Anterior cingulate cortex (tissue), 58 donors: ENCODE measurements at places on chromosomes 6 and 20.
A peak's percentile ranks its signal among the peaks of the same experiment; 100 is the strongest.

GRCh38 chr6:40472353-40472752, 114.8 kb downstream of the LRFN2 start:
- no peak for DNase-seq

GRCh38 chr6:68654134-68654533, 19.1 kb downstream of the ADGRB3 start:
- no peak for DNase-seq

DNA sequence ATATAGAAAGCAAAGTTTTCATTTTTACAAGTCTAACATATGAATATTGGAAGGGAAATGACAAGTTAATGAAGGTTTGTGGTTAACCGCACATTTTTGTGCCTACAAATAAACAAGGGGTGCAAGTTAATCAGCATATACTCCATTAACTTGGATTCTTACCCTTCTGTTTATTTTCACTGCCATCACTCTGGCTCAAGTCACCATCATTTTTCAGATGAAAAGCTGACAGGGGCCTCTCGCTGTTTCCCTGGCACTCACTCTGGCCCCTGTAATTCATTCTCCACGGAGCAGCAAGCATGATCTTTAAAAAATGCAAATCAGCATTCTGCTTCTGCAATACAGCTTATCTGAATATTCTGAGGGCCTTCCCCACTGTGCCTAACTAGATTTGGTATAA, 29.8 kb downstream of the APCDD1L start:
- DNase-seq: no peak

DNA sequence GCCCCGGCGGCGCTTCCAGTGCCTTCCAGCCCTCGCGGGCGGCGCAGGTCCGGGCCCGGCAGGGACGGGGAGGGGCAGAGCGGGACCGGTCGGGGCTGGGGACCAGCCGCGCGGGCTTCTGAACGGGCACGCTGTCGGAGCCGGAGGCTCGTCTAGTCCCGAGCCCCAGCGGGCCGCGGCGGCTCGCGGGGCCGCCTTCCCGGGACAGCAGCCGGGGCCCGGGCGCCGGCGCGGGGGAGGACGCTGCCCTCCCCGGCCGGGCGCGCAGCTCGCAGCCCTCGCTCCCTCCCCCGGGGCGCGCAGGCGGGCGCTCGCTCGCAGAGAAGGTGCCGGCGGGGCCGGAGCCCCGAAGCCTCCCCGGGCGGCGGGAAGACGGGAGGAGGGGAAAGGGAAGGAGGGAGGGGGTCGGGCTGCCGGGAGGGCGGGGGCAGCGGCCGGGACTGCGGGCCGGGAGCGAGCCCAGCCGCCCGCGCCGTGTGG, 696 bp upstream of the SIRPA start:
- peak; percentile 77 for DNase-seq

DNA sequence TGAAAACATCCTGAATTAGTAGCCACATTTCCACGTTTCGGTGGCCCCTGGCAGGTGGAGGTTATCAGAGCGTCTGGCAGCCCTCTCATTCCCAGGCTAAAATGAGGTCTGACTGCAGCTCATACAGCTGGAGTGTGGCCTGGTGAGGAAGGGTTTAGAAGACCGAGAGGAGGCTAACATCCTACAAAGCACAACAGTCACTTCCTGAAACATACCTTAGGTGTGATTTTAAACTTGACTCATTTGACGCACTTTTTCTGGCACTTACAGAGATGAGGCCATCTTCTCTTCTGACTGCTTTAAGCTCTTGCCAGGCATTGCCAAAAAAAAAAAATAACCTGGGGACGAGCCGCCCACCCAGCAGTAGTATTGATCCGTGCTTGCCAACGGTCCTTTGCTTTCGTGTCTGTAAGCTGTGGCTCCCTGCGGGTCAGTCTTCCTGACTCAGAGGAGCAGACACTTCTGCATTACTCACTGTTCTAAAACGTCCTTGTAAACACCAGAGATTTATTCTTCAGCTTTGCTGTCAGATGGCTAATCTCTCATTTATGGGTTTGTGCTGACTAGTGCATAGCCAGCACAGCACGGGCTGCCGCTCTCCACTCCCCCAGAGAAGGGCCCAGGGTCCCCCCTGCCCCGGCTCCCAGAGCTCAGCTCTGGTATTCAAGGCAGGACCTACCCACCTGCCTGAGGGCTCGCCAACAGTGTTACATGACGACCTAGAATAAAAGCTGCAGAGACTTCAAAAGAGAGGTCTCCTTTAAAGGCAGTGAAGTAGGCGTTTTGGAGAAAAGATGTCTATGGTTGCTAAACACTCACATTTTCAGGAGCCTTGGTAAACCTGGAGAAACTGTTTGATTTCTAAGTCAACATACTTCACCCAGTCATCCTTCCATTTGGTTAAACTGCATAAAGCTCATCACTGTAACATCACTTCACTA, 78.5 kb upstream of the FRMD1 start:
- no peak for DNase-seq

GRCh38 chr6:7615611-7616383, 25.8 kb downstream of the SNRNP48 start:
- DNase-seq: no peak

GRCh38 chr20:16098890-16099639, 474.2 kb downstream of the KIF16B start:
- no peak for DNase-seq

DNA sequence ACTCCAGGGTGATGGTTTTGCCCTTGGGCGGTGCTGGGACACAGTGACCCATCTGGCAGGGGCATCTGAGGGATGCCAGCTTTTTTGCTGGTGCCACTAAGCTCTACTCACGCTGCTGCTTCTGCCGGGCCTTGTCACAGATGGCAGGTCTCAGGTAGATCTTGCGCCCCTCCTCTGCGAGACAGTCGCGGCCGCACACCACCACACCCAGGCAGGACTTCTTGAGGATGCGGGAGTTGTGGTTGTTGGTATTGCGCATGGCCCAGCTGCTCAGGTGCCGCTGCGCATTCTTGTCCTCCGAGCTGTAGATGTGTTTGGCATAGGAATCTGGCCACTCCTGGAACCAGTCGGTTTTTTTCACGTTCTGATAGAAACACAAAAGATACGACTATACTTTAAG, 14.7 kb downstream of the GCM1 start:
- DNase-seq: no peak

DNA sequence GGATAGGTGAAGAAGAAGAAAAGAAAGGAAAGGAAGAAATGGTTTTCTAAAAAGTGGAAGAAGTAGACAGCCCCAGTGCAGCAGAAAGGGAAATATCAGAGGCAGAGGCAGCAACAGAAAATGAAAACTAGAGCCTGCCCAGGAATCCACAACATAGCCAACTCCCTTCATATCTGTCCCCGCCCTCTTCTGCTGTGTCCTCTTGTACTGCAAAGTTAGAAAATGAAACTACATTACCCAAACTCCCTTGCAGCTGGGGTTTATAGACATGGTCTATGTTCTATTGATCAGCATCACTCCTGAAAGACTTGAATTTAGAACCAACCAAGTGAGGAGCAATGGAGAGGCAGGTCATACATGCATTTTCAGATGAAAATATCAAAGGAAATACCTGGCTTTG, 200.5 kb upstream of the PHACTR1 start:
- no peak for DNase-seq

DNA sequence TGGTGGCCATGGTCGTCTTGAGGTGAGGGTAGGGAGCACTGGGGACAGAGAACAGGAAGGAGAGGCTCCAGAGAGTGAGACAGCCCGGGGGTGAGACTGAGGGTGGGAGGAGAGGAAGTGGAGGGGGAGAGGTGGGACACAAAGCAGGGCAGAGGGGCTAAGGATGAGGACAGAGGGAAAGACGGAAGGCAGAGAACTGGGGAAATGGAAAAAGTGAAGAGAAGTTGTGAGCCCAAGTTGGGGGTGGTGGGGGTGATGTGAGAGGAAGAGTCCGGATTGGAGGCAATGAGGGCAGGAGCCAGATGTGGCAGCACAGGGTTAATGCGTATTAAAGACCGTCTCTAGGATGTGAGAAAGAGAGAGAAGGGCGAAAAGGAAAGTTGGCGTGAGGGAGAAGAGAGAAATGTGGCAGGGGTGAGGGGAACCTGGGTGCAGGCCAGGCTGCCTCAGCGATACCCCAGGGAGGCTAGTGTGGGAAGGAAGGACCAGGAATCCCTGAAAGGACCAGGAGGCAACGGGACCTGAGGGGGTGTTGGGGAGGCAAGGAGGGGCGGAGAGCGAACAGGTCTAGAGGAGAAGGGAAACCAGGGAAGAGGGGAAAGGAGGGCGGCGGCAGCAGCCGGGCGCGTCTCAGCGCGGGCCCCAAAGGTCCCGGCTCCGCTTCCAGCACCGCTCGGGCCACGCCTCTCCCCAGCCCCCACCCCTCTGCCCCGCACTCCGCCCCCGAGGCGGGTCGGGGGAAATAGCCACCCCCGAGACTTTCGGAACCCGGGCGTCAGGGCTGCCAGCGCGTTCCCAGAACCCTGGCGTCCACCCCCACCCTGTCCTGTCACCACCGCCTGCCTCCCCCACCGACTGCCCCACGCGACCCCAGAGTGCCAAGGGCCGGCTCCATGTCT, at the start of gene PPP1R18:
PPP1R18 (minus strand) TSS at position 637 of the 899 bp plus-strand sequence; CDS start at position 10, 627 bp downstream.
- no peak for DNase-seq

GRCh38 chr6:163738725-163739407, 324.3 kb downstream of the QKI start:
- DNase-seq: no peak
